Keratinocyte (primary cell): ENCODE measurements at places on chromosomes 1 and 21. TPM values are rescaled to one million over a fixed set of nuclear protein-coding genes. Genes with fewer than 3 reads are reported as not detected.

Gene TOR1AIP1
- polyA plus RNA-seq, result 34.1 to 58.6 TPM (median 50.0 TPM) in 3 replicates

Gene PLA2G2A
- 0.08 TPM in 1 of 3 replicates, not detected in the others for polyA plus RNA-seq

Gene TNNT2
- polyA plus RNA-seq, result 0.61 to 2.3 TPM (median 1.4 TPM) in 3 replicates

Gene CRYZ
- 149 to 213 TPM (median 151 TPM) in 3 replicates for polyA plus RNA-seq

Gene A3GALT2
- polyA plus RNA-seq, result not detected in 3 replicates

Gene TTF2
- 13.4 to 23.0 TPM (median 15.8 TPM) in 3 replicates for polyA plus RNA-seq

Gene SYPL2
- not detected in 3 replicates for polyA plus RNA-seq

Gene CD1E
- polyA plus RNA-seq, result not detected in 3 replicates

- H3K27ac ChIP-seq, result no peak overlapping the region
- no peak overlapping the region for H3K4me3 ChIP-seq
- H3K4me1 ChIP-seq, result peaks cover 6% of the 10 kb centered on the region
- no peaks in the 10 kb centered on the region for H3K36me3 ChIP-seq
These were observed 4.9 kb downstream of the SLAMF8 start for GRCh38 chr1:159831412-159832141.

DNA sequence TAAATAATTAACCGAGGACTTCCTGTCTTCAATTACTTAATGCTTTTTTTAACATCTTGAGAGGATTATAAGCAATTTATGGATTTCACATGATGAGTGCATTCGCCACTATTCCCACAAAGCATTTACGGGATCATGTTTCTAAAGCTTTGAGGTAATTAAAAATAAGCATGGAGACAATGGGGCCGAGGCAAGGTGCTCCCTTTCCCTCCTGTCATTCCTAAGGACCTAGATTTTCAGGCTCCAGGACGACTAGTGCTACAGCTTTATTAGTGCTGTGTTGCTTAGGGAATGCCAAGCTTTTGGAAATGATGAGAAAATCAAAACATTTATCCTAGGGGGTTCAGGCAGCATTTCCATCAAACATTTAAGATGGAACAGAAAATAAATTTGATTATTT, 209.2 kb downstream of the KCTD3 start:
- peaks cover 8% of the 10 kb centered on the region for H3K4me1 ChIP-seq
- no peak overlapping the region for H3K4me3 ChIP-seq
- H3K27ac ChIP-seq, result no peak overlapping the region
- no peaks in the 10 kb centered on the region for H3K36me3 ChIP-seq

- H3K27ac ChIP-seq, result no peak overlapping the region
- no peaks in the 10 kb centered on the region for H3K27me3 ChIP-seq
- no peak overlapping the region for H3K4me3 ChIP-seq
- H3K4me1 ChIP-seq, result no peaks in the 10 kb centered on the region
- no peak for DNase-seq
- no peaks in the 10 kb centered on the region for H3K36me3 ChIP-seq
These were observed 103.2 kb downstream of the COLGALT2 start for GRCh38 chr1:183934314-183934713.

- peaks cover 36% of the 10 kb centered on the region for H3K4me1 ChIP-seq
- H3K27ac ChIP-seq, result no peak overlapping the region
- no peaks in the 10 kb centered on the region for H3K27me3 ChIP-seq
- no peak overlapping the region for H3K4me3 ChIP-seq
These were observed 4.9 kb downstream of the CROCC start for GRCh38 chr1:16926491-16927073.

GRCh38 chr21:43207868-43208267, 39.1 kb downstream of the CRYAA start:
- H3K36me3 ChIP-seq, result no peaks in the 10 kb centered on the region
- H3K4me3 ChIP-seq, result no peak overlapping the region
- H3K4me1 ChIP-seq, result no peaks in the 10 kb centered on the region
- no peak overlapping the region for H3K27ac ChIP-seq
- H3K27me3 ChIP-seq, result peaks cover 4% of the 10 kb centered on the region

GRCh38 chr1:215754112-215754511, 187.0 kb downstream of the KCTD3 start:
- H3K27ac ChIP-seq, result no peak overlapping the region
- H3K36me3 ChIP-seq, result no peaks in the 10 kb centered on the region
- H3K27me3 ChIP-seq, result no peaks in the 10 kb centered on the region
- no peak overlapping the region for H3K4me3 ChIP-seq

DNA sequence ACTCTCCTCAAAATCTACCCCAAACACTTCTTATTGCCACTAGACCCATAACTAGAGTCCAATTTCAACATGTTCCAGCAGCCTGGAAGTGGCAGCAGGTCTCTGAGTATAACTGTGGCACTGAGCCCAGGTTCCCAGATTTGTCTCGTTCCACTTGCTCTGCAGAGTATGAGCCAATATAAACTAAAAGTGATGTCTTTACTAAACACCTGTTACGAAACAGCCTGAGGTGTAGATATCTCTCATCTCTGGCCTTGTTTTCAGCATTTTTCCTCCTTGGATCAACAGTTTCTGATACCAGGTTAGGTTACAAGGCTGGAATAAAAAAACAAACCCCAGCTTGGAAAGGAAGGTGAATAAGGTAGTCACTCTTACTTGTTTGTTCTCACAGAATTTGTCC, 25.2 kb upstream of the PRDX6 start:
- peaks cover 7% of the 10 kb centered on the region for H3K4me1 ChIP-seq
- no peaks in the 10 kb centered on the region for H3K27me3 ChIP-seq
- no peak for DNase-seq
- H3K27ac ChIP-seq, result no peak overlapping the region
- H3K4me3 ChIP-seq, result no peak overlapping the region

DNA sequence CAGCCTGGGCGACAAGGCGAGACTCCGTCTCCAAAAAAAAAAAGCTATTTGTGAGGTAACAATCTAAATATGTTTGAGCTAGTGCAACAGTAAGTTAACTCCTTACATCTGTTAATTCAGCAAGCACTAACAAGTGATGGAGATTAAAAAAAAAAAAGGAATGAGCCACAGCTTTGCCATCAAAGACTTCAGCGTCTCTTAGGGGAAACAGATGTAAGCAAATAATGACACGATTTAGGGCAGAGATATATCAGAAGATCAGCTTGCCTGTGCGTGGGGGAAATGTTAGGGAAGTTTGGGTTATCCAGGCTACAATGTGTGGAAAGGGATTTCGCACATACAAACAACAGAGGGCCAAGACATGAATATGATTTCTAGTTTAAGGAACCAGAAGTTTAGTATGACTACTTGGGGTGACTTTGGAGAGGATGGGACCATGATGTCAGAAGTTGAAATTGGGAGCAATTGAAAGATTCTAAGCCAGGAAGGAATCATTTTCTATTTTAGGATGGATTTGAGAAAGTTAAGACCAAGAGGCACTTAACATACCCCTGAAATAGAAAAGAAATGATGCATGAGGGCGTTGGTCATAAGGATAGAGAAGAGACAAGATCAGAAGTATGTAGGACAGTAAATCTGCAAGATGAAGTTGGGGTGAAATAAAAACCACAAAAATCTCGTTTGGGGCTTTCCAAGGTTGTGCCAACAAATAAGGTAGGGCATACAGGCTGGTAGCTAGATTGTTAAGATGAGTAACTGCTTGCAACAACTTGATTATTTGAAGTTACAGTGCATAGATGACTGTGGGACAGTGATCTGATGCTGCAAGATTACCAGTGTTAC, 2.4 kb upstream of the BRWD1 start:
- no peak overlapping the region for H3K4me3 ChIP-seq
- DNase-seq, result no peak
- H3K4me1 ChIP-seq, result peaks cover 42% of the 10 kb centered on the region
- H3K27ac ChIP-seq, result peak overlapping the region; percentile 26
- H3K27me3 ChIP-seq, result no peaks in the 10 kb centered on the region

DNA sequence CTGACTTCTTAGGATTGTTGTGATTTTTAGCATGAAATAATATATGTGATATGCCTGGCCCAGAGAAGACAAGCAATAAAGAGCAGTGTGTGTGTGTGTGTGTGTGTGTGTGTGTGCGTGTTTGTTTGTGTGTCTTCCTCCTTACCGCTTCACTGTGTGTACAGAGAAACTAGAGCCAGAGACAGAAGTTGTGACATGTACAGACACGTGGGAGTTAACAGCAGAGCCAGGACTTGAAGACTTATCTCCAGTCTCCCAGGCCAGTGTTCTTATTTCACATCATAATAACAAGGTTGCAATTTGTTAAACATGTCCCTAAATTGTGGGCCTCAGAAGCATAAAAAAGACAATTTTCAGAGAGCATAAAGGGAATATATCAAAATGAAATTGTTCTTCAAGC, 192.0 kb upstream of the JUN start:
- H3K27ac ChIP-seq, result no peak overlapping the region
- DNase-seq, result peak; percentile 46
- H3K4me1 ChIP-seq, result peaks cover 12% of the 10 kb centered on the region
- no peaks in the 10 kb centered on the region for H3K36me3 ChIP-seq

DNA sequence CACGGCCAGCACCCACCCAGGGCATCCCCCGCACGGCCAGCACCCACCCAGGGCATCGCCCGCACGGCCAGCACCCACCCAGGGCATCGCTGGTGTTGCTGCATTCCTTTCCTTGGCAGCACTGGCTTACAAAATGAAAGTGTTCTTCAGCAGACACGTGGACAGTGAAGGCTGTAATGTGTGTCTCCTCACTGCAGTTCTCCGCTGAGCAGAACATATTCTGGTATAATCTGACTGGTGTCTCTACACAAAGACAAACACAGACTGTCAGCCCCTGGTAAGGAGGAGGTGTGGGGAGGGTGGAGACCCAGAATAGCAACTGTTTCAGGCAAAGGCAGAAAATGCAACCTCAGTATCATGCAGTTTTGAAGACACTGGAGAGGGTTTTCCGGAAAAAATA, 7.3 kb downstream of the LYPD8 start:
- no peaks in the 10 kb centered on the region for H3K27me3 ChIP-seq
- no peaks in the 10 kb centered on the region for H3K36me3 ChIP-seq
- no peak overlapping the region for H3K4me3 ChIP-seq
- H3K27ac ChIP-seq, result no peak overlapping the region
- H3K4me1 ChIP-seq, result no peaks in the 10 kb centered on the region
- DNase-seq, result no peak

DNA sequence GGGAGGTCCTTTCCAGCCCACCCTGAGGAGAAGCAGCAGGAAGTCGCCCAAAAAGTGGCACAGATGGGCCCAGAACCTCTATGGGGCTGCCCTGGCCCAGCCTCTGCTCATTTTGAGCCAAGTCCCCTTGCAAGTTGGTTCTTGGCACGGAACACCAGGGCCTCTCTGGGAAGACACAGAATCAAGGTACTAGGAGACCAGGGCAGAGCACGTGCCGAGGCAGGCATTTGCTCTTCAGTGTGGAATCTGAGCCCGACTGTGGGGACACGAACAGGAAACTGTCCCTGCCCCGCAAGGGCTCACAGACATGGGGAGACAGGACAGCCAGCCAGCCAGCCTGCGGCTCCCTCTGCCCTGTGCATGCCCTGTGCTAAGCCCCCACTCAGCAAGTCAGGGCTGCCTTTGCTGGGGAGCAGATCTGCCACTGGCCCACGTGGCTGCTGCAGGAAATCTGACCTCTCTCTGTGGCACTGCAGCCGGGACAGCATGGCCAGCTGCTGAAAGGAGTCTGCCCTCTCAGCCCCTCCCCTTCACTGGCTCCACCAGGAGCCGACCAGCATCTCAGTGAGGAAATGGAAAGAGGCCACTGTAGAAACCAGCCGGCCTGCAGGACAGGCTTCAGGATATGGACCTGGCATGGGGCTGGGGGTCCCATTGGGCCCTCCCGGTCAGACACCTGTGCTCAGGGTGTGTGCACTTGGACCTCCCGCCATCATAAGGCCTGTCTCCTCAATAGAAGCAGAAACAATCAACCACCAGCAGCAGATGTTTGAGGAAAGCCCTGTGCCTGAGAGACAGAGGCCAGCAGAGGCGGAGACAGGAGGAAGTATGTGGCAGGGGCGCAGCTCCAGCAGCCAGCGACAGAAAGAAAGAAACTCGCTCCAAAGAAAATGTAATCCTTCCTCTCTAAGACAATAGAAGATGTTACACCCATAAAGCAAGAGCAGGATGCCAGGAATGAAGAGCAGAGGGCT, 3.7 kb downstream of the ARHGEF16 start:
- H3K4me1 ChIP-seq, result peaks cover 38% of the 10 kb centered on the region
- no peak overlapping the region for H3K27ac ChIP-seq
- no peaks in the 10 kb centered on the region for H3K36me3 ChIP-seq
- DNase-seq, result no peak
- no peaks in the 10 kb centered on the region for H3K27me3 ChIP-seq

GRCh38 chr1:221470000-221470698, 271.7 kb downstream of the DUSP10 start:
- no peak for DNase-seq
- H3K4me1 ChIP-seq, result peaks cover 13% of the 10 kb centered on the region
- no peak overlapping the region for H3K27ac ChIP-seq
